ENCODE measurements at places on chromosomes 5 and 9. TPM values are rescaled to one million over a fixed set of nuclear protein-coding genes. Genes with fewer than 3 reads are reported as not detected.

OR1Q1 gene
- polyA plus RNA-seq = not detected

ADAMTS2 gene
- not detected for polyA plus RNA-seq

PLK2 gene
- 294 TPM for polyA plus RNA-seq

MLANA gene
- not detected for polyA plus RNA-seq

PDLIM7 gene
- 48.5 TPM for polyA plus RNA-seq

PRRX2 gene
- polyA plus RNA-seq = not detected

GRCh38 chr5:94967525-94967924 is 317.4 kb downstream of the MCTP1 start:
- H3K27me3 ChIP-seq = no peaks in the 10 kb centered on the region
- H3K36me3 ChIP-seq = no peaks in the 10 kb centered on the region
- no peak for DNase-seq
- H3K4me1 ChIP-seq = no peaks in the 10 kb centered on the region
- H3K27ac ChIP-seq = no peak overlapping the region

GRCh38 chr9:128201441-128202369 is 1.5 kb upstream of the DNM1 start:
- no peak overlapping the region for H3K4me3 ChIP-seq
- H3K36me3 ChIP-seq = no peaks in the 10 kb centered on the region
- H3K27ac ChIP-seq = no peak overlapping the region
- H3K27me3 ChIP-seq = peaks cover 17% of the 10 kb centered on the region

GRCh38 chr5:59035681-59036080 is 452.8 kb downstream of the RAB3C start:
- no peak for DNase-seq
- H3K27me3 ChIP-seq = peaks cover 5% of the 10 kb centered on the region
- no peaks in the 10 kb centered on the region for H3K36me3 ChIP-seq
- H3K27ac ChIP-seq = peak overlapping the region; percentile 79
- H3K4me1 ChIP-seq = peaks cover 33% of the 10 kb centered on the region

DNA sequence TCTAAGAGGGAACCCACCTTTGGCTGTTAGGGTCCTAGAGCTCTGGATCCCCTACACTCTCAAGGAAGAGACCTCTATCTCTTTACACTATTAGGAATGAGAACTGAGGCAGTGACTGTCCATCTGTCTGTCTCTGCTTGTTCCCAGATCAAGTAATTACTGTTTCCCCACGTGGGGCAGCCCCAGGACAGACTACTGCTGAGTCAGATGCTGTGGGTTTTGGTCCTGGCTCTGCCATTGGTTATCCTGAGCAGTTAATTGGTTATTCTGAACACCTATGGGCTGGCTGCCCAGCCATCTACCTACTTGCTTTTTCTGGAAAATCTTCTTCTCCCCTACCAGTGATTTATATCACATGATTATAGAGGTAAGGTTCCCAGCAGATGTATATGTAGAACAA is 33.3 kb downstream of the FBXO10 start:
- no peak for DNase-seq
- no peak overlapping the region for H3K4me3 ChIP-seq
- no peak overlapping the region for H3K27ac ChIP-seq
- H3K36me3 ChIP-seq = no peaks in the 10 kb centered on the region
- peaks cover 8% of the 10 kb centered on the region for H3K4me1 ChIP-seq

DNA sequence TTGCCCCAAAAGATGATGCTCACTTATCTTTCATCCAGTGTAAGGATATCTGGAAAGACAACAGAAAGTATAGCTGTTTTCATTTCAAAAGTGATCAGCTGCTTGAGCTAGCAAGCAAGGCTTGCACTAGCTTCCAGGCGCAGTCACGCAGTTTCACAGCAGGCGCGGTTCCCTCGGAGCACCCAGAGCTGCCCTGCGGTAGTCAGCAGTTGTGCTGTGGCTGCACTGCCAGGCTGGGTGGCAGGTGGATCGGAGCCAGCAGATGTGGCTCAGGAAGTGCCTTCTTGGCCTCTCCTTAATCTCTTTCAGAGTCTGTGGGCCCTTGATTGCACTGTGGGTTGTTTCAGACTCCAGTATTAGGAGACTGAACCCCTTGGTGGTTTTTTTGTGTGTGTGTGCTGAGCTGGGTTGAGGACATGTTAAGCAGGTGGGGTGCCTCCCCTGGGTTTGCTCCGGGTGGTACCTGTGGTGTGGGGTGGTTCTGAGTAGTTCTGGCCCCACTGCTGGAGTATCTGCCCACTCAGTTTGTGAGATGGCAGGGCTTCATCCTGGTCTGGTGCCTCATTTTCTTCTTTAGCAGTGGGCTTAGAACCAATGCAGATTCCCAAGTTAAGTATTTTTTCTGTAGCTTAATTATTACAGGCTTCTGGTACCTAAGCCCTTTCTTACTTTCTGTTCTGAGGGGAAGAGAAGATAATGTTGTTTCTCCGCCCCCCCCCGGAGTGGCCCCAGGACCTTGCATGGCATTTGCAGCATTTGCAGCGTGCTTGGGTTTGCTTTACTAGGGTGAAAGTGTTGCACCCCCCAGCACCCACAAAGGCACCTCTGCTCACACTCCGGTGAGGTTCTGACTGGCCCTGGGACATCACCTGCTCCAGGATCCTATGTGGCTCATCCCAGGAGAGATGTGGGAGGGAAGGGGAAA is 16.4 kb downstream of the TENT4A start:
- H3K4me3 ChIP-seq = no peak overlapping the region
- DNase-seq = no peak
- H3K27ac ChIP-seq = no peak overlapping the region

DNA sequence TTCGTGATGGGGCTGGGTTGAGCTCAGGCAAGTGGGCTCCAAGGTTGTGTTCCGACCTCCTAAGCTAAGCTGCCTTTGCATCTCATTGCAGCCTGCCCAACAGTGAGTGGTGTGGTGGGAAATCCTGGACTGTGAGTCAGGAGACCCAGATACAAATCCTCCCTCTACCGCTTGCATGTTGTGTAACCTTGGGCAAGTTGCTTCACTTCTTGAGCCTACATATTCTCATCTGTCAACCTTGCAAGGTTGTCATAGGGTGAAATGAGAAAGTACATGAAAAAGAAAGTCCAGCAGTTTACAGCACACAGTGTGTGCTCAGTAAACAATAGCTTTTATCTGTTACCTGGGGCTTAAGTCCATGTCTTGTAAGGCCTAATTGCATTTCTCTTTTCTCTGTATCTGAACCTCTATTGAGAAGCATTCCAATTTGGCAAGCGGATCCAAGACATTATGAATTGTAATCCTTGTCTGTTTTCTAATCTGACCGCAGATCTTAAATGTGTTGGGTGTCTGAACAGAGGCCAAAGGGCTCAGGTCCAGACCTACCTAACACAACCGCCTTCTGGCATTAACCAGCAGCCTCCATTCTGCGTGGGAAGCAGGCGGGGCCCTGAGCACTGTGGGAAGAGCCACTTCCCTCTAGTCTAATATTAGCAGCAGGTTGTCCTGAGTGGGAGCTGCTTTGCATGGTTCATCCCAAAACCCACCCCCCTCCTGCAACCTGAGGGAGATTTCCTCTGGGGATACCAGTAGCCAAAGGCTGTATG is 1.8 kb upstream of the GALNT12 start:
- peak; percentile 35 for DNase-seq
- H3K27ac ChIP-seq = no peak overlapping the region
- H3K4me3 ChIP-seq = no peak overlapping the region
- no peaks in the 10 kb centered on the region for H3K27me3 ChIP-seq
- H3K4me1 ChIP-seq = peaks cover 31% of the 10 kb centered on the region
- H3K36me3 ChIP-seq = no peaks in the 10 kb centered on the region

- no peaks in the 10 kb centered on the region for H3K4me1 ChIP-seq
- no peak overlapping the region for H3K27ac ChIP-seq
- no peaks in the 10 kb centered on the region for H3K27me3 ChIP-seq
- H3K4me3 ChIP-seq = no peak overlapping the region
- H3K36me3 ChIP-seq = no peaks in the 10 kb centered on the region
Measured at GRCh38 chr9:71352837-71353236, 231.4 kb upstream of the TRPM3 start.

- no peaks in the 10 kb centered on the region for H3K27me3 ChIP-seq
- no peak overlapping the region for H3K27ac ChIP-seq
- no peaks in the 10 kb centered on the region for H3K4me1 ChIP-seq
- H3K36me3 ChIP-seq = peaks cover 12% of the 10 kb centered on the region
- DNase-seq = no peak
Measured at GRCh38 chr5:138790684-138791083, 37.5 kb downstream of the CTNNA1 start.

- H3K4me3 ChIP-seq = no peak overlapping the region
- H3K4me1 ChIP-seq = peaks cover 23% of the 10 kb centered on the region
- no peaks in the 10 kb centered on the region for H3K27me3 ChIP-seq
- no peak for DNase-seq
Measured at GRCh38 chr5:159452480-159453167, 122.3 kb upstream of the IL12B start.

GRCh38 chr5:123087173-123088030 is 1.6 kb upstream of the PRDM6 start:
- no peaks in the 10 kb centered on the region for H3K36me3 ChIP-seq
- no peak overlapping the region for H3K4me3 ChIP-seq
- peaks cover 8% of the 10 kb centered on the region for H3K4me1 ChIP-seq

- no peak overlapping the region for H3K4me3 ChIP-seq
- H3K36me3 ChIP-seq = no peaks in the 10 kb centered on the region
- peaks cover 57% of the 10 kb centered on the region for H3K27me3 ChIP-seq
Measured at GRCh38 chr9:133605856-133606707, 3.1 kb downstream of the FAM163B start.

DNA sequence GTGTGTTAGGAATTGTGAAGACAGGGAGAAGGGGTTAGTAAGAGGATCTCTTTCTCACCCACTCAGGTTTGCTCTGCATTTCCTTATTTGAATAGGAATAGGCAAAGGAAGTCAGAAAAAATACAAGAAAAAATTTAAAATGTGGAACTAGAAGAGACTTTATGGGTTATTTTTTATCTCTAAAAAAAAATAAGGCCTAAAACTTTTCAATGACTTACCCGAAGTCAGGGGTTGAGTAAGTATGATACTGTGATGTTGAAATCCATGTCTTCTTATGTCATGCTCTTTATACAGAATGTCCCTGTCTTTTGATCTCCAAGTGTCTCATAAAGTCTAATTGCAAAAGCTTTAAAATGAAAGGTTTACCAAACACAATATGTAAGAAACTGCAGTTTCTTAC is 148.3 kb upstream of the PIK3R1 start:
- no peak overlapping the region for H3K4me3 ChIP-seq
- H3K27ac ChIP-seq = no peak overlapping the region
- no peaks in the 10 kb centered on the region for H3K4me1 ChIP-seq
- H3K27me3 ChIP-seq = no peaks in the 10 kb centered on the region

- H3K27me3 ChIP-seq = no peaks in the 10 kb centered on the region
- no peak overlapping the region for H3K4me3 ChIP-seq
- DNase-seq = no peak
- H3K27ac ChIP-seq = no peak overlapping the region
- no peaks in the 10 kb centered on the region for H3K4me1 ChIP-seq
Measured at GRCh38 chr5:21918451-21918850, 934.7 kb downstream of the CDH12 start.

DNA sequence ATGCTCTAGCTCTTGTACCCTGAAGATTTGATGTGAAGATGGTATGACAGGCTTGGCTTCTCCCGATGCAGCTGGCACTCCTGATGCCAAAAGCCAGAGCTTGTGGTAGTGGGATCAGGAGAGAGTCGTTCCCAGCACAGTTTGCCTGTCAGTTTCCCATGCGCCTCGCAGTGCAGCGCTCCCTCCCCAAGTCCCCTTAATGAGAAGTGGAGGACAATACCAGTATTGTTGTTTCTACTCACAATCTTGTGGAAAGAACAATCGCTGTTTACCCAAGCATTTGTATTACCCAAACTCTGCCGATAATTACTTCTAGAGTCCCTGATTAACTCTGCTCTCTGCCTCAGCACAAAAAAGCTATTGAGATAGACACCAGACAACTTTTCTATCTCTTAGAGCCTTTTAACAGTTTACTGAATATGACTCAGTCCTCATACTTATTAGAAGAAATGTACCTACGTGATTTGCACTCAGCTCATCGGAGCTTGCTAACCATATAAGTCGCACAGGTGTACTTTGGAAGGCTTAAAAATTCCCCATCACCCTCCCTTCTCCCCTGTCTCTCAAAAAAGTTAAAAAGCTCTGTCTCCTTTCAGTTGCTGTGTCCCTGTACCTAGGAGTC is 283.2 kb upstream of the TMEM161B start:
- no peak for DNase-seq
- no peaks in the 10 kb centered on the region for H3K36me3 ChIP-seq
- H3K4me1 ChIP-seq = no peaks in the 10 kb centered on the region
- no peaks in the 10 kb centered on the region for H3K27me3 ChIP-seq
- H3K4me3 ChIP-seq = no peak overlapping the region
- no peak overlapping the region for H3K27ac ChIP-seq

GRCh38 chr9:42388846-42389245 is 205.4 kb downstream of the SPATA31A6 start:
- no peaks in the 10 kb centered on the region for H3K36me3 ChIP-seq
- no peak for DNase-seq
- H3K4me1 ChIP-seq = no peaks in the 10 kb centered on the region
- H3K4me3 ChIP-seq = no peak overlapping the region

- H3K4me1 ChIP-seq = no peaks in the 10 kb centered on the region
- H3K27ac ChIP-seq = no peak overlapping the region
- H3K36me3 ChIP-seq = no peaks in the 10 kb centered on the region
- no peaks in the 10 kb centered on the region for H3K27me3 ChIP-seq
- H3K4me3 ChIP-seq = no peak overlapping the region
- no peak for DNase-seq
Measured at GRCh38 chr5:83209963-83210362, 132.6 kb downstream of the XRCC4 start.

DNA sequence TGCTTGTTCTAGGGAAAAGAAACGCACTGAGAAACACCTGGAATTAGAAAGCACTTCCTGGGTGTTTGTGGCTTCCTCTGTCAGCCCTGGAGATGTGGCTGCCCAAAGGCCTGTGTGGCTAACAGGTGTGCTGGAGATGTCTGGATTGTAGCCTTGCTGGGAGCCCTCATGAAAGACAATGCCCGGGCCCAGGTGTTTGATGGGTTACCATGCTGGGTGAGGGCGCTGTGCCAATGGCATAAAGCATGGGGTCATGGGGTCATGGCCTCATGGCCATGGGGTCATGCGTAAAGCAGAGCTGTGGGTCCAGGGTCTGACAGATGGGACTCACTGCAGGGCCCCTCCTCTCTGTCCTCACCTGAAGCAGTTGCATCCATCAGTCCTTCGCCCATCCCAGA is 21.6 kb downstream of the ANKRD33B start:
- no peaks in the 10 kb centered on the region for H3K36me3 ChIP-seq
- H3K27me3 ChIP-seq = no peaks in the 10 kb centered on the region
- H3K27ac ChIP-seq = no peak overlapping the region
- no peak for DNase-seq
- H3K4me3 ChIP-seq = no peak overlapping the region

DNA sequence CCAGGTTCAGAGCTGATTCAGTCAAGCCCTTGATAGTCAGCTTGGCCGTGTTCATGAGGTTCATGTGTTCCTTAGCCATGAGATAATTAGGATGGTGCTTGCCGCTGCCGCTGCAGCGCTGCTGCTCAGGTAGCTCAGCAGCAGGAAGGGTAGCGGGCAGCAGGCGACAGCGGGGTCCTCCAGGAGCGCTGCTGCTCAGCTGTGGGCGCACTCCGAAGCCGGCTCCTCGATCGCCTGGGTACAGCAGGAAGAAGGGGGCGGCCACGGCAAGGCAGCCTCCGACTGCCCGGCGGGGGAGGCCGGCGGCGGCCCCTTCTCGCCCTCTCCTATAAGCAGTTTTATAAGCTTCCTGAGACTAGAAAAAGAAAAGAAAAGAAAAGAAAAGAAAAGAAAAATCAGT is 1253.6 kb downstream of the EFNA5 start:
- H3K27me3 ChIP-seq = no peaks in the 10 kb centered on the region
- H3K4me1 ChIP-seq = no peaks in the 10 kb centered on the region
- DNase-seq = no peak
- no peak overlapping the region for H3K27ac ChIP-seq

All from keratinocyte (primary cell).